ENCODE measurements at places on chromosomes 4 and X.
A peak's percentile ranks its signal among the peaks of the same experiment; 100 is the strongest.

DNA sequence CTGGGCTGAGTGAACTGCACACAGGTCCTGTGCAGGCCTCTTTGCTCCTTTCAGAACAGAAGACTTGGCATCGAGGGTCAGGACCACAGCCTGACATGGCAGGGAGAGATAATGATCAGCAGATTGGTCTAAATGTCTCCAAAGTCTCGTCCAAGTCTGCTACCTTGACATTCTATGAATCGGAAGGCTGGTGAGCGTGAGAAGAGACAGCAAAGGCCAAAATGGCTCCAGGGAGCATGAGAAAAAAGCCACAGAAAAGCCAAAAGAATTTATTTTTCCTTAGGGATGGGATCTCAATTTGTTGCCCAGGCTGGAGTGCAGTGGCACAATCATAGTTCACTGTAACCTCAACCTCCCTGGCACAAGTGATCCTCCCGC, 32.3 kb upstream of the IQSEC2 start:
- DNase-seq: no peak

DNA sequence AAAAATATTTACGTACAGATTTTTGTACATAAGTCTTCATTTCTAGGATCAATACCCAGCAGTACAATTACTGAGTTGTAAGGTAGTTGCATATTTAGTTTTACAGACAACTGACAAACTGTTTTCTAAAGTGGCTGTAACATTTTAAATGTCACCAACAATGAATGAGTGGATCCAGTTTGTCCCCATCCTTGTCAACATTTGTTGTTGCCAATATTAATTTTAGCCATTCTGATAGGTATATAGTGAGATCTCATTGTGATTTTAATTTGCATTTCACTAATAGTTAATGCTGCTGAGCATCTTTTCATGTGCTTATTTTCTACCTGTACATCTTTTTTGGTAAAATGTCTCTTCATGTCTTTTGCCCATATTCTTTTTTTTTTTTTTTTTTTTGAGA, 30.9 kb upstream of the NOCT start:
- no peak for DNase-seq

DNA sequence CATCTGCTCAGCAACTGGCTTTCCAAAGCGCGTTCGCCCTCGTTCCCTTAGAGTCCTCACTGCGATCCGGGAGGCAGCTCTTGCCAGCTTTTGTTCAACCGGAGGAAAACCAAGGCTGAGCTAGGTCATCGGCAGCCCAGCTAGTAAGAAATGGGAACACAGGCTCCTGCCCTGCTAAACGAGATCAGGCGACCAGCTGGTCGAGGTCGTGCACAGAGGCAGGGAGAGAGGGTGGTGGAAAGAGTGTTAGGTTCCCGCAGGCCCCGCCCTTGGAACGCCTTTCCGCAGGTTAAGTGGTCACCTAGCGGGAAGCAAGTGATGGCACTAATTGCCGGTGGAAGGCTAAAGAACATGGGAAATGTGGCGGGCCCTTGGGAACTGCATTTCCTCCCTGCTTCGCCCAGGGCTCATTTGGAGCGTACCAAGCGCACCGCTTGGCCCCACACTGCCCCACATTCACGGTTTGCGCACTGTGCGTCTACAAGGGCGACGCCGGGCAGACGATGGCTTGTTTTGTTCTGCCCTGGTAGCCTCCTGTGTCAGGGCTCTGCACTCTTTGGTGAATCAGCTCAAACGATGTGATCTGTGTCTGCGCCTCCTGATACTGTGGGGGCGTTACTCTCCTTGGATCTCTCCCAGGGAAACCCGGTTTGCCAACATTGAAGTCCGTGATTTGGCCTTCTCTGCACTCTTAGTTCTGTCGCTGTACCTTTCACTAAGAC, 7.2 kb upstream of the PRDM8 start:
- DNase-seq: peak; percentile 82

GRCh38 chrX:627510-627981, 3.0 kb upstream of the SHOX start:
- no peak for DNase-seq

- DNase-seq: no peak
Observed at GRCh38 chr4:179472164-179472563, 2029.9 kb upstream of the AGA start.

DNA sequence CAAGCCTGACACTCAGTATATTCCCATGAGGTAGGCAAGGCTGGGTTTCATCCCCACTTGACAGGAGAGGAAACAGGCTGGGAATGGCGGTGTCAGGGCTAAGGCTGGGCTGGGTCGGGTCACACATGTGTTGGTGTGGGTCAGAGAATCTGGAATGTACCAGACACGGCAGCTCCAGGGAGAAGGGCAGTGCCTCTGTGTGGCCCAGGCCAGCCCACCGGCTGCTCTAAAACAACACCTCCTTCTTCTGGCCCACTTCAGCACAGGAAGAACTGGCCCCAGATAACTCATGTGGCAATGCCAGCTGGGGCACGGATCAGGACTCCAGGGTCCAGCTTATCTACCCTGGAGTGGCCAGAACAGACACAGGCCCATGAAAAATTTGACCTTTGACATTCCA, 6.3 kb downstream of the HAUS7 start:
- DNase-seq: no peak

GRCh38 chrX:136999024-136999423, 34.8 kb downstream of the GPR101 start:
- no peak for DNase-seq

DNA sequence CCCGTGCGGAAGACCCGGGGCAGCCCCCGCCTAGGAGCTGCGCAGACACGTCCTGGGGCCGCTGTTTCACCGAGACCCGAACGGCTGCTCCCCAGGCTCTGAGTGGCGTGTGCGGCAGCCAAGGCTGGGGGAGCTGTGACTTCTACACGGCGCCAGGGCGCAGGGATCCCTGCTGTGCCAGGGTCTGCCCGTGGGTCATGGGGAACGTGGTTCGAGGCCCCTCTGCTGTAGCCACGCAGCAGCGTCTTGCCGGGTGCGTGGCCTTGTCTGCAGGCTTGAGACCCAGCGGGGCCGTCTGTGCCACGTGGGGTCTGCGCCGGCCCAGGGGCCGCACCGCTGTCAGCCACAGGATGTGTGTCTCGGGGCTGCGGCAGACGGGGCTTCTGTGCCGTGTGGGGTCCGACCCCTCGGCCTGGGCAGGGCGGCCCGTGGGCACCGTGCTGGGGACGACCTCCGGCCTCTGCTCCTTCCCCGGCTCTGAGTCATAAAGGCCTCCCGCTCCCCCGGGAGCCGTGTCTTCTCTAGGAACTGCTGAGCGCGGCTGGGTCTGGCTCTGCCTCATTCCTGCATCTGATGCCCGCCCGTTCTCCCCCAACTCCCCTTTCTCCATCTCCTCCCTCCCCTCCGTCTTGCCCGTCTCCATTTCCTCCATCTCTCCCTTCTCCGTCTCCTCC, 12.7 kb upstream of the GTPBP6 start:
- DNase-seq: no peak

- no peak for DNase-seq
Observed at GRCh38 chr4:150769248-150769647, 187.3 kb downstream of the MAB21L2 start.

GRCh38 chr4:8778291-8778690, 93.3 kb downstream of the HMX1 start:
- DNase-seq: peak; percentile 79

DNA sequence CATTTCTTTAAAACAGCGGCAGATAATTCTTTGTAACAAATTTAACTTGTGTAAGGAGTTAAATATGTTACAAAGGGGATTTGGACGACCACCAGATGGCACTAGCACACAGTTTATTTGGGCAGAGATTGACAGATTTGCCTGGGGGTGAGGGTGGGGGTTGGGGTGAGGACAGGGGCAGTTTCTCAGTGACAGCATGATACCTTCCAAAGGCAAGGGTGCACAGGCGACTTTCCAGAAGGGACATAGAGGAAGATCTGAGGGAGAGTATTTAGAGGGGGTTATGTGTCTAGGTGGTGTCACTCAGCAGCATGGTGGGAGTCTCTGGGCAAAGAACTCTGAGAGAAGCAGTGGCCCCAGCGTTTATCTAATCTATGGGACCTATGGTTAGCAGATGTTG, 9.6 kb upstream of the TMA16 start:
- DNase-seq: peak; percentile 23

DNA sequence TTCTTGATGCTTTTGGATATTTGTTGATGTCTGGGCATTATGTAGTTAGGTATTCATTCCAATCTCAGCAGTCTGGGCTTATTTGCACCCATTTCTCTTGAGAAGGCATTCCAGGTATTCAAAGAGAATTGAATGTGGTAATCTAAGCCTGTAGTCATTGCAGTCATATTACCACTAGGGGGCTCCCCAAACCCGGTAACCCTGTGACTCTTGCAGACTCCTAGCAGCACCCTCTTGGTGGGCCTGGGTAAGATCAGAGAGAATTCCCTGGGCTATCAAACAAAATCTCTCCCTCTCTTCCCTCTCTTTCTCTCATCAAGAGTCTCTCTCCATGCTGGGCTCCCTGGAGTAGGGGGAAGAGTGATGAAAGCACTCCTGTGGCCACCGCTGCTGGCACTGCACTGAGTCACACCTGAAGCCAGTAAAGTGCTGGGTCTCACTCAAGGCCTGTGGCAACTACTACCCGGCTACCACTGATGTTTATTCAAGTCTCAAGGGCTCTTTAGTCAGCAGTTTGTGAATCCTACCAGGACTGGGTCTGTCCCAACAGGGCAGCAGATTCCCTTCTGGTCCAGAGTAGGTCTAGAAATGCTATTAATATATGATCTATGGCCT, 187.7 kb upstream of the NUDT10 start:
- no peak for DNase-seq

- no peak for DNase-seq
Observed at GRCh38 chrX:1676866-1677265, 62.0 kb downstream of the ASMT start.

GRCh38 chrX:44904542-44905115, 31.6 kb downstream of the KDM6A start:
- no peak for DNase-seq

GRCh38 chr4:26021417-26022345, 107.7 kb downstream of the SMIM20 start:
- no peak for DNase-seq

- DNase-seq: no peak
Observed at GRCh38 chr4:80199947-80200346, 2.6 kb downstream of the PRDM8 start.

DNA sequence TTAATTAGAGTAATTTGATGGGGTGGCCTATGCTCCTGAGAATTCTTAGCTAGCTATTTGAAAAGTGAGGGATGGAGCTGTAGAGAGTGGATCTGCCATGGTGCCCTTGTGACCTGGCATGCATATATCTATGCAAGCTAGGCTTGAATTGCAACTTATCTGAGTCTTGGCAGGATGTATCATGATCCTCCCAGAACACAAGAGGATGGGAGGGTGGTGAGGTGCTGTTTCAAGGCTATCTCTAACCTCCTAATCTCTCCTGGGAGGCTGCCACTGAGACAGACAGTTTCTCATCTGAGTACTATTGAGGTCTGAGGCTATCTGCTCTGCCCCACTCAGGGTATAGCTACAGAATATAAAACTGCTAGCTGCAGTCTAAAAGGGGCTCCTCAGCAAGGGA, 56.6 kb downstream of the BRCC3 start:
- no peak for DNase-seq

GRCh38 chr4:168908851-168909273, 101.2 kb downstream of the CBR4 start:
- no peak for DNase-seq

DNA sequence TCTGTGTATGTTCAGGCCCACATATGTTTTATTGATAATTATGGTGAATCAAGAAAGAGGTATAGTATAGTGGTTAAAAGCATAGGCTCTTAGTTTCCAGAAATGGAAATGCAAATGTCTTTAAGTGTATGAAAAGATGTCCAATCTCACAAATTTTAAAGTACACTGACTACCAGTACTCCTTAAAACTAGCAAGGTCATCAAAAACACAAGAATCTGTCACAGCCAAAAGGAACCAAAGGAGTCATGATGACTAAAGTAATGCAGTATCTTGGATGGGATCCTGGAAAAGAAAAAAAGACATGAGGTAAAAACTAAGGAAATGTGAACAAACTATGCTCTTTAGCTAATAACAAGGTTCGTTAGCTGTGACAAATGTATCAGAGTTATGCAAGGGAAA, 661 bp upstream of the RBM41 start:
- DNase-seq: no peak

DNA sequence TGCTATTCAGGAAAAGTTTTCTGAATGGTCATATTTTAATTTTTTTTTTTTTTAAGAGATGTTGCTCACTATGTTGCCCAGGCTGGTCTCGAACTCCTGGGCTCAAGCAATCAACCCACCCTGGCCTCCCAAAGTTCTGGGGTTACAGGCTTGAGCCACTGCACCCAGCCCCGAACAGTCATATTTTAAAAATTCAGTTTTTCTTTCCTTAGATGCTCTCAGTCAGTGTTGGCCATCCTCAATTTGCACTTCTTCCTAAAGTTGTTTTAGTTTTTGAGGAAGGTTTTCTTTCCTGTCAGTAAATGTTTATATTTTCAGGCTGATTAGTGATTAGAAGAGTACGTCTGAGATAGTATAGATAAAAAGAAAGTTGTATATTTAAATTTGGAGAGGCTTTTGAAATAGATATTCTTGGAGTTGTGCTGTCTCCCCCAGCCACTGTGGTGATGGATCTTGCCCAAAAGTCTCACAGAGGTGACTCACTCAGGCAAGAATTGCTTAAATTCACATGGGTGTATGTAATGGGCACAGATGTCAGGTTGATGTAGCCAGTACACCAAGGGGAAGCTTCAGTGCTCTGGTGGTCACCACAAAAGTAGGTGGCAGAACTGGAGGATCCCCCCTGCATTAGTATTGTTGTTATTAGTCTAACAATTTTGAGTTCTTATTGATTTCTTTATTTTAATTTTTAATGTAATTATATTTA, 72.2 kb upstream of the ELOVL6 start:
- no peak for DNase-seq

GRCh38 chrX:9534686-9535085, 69.8 kb downstream of the TBL1X start:
- DNase-seq: no peak

GRCh38 chr4:15891312-15891711, 47.2 kb downstream of the FGFBP1 start:
- DNase-seq: no peak

DNA sequence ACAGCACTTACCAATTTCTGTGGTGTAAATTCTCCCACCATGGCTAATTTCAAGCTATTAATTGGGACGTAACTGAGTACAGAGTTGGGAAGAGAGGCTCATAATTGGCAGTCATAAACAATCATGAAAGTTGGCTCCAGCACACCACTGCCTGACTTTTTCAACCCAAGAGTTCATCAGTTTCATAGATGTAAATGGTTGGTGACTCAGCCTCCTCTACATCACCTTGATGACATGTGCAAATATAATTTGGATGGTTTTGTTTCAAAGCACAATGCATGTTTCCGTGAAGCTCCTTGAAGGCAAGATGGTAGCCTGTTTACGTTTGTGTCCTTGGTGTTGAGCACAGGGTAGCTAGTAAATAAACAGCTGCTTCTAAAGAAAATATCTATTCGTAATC, 235.1 kb downstream of the LDB2 start:
- no peak for DNase-seq
